Brain microvascular endothelial cell (primary cell): ENCODE measurements at places on chromosomes 11 and 22.

- no peak for DNase-seq
These were observed 106.9 kb downstream of the CTNND1 start for GRCh38 chr11:57868491-57868890.

DNA sequence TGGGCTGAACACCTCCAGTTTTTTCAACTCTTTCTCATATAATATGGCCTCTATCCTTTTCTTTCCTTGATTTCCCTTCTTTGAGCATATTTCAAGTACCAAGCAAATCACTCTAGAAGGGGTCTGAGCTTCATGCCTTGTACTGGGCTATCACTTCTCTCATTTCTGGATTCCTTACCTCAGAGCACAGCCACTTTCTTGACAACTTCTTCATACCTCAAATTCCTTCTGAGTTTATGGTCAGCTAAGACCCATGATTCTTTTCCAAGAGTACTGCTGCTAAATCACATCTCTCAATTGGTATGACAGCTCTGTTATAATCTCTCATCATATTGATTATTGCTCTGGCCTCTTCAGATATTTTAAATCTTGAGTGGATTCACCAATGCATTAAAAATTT lies 224.8 kb upstream of the ZBED5 start:
- no peak for DNase-seq

GRCh38 chr11:134543241-134543640 lies 131.2 kb upstream of the B3GAT1 start:
- no peak for DNase-seq

GRCh38 chr11:2796508-2797113 lies 89.0 kb downstream of the CDKN1C start:
- no peak for DNase-seq

GRCh38 chr11:109041876-109042275 lies 377.0 kb downstream of the DDX10 start:
- DNase-seq: peak; percentile 48

GRCh38 chr11:199004-199581 lies 6.2 kb downstream of the SCGB1C1 start:
- DNase-seq: no peak

DNA sequence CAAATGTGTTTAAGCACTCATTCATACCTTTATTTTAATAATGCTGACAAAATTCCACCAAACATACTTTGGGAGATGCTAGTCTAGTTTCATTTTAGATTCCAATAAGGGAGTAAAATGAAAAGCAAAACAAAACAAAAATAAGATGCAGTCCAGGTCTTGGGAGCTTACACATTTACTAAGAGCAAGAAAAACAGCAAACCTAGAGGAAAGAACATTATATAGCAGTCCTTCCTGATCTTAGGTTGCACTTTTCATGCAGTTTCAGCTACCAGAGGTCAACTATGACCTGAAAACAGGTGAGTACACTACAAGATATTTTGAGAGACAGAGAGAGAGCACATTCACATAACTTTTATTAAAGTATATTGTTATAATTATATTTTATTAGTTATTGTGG lies 1100.9 kb downstream of the DLG2 start:
- DNase-seq: no peak

- no peak for DNase-seq
These were observed 11.8 kb downstream of the DGCR8 start for GRCh38 chr22:20091690-20092476.
